ENCODE measurements at places on chromosomes 4 and X.

- DNase-seq: no peak
Measured at GRCh38 chr4:1255699-1256098, 6.8 kb upstream of the CTBP1 start.

DNA sequence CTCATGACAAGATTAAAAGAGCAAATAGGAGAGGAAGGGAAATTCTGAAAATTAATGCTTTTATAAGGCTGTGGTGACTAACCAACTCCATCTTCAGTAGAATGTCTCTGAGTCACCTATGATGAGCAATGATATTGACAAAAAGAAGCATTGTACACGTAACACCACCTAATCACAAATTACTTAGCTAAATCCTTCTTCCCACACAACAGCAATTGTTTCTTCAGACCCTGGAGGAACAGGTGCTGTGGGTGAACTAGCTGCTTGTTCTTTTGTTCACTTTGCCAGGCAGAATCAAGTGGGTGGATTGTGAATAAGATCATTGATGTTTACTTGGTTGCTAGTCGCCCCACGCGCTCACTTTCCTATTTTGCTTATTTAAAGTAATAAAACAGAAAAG, 315.5 kb downstream of the CAMK2D start:
- no peak for DNase-seq

DNA sequence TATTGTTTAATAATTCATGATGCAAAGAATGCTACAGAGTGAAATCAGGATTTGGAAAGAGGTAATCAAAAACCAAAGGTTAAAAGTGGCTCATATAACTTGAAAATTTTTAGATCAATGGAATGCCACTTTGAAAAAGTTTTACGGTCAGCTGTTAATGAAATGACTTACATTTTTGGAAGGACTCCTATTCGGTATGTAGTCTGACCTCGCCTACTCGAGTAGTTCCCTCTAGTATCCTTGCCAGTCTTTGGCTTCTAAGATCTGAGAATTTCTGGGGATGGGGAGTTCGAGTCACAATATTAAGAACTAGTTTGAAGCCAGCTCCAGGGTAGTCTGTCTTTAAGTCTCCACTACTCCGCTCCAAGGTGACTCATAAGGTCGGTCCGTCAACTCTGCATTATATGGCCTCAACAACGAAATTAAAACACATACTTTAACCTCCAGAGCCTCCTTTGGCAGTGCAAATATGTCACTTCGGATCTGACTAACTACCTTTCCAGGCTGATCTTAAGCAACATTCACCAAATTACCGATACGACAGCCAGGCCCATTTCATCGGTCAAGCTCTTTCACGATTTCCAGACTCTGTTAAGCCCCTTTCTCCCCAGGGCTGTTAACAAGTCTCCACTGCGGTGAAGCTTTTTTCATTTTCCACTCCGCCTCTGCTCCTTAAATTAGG, 733 bp upstream of the NAA15 start:
- no peak for DNase-seq

GRCh38 chrX:108072746-108073145, 18.6 kb downstream of the PSMD10 start:
- no peak for DNase-seq

DNA sequence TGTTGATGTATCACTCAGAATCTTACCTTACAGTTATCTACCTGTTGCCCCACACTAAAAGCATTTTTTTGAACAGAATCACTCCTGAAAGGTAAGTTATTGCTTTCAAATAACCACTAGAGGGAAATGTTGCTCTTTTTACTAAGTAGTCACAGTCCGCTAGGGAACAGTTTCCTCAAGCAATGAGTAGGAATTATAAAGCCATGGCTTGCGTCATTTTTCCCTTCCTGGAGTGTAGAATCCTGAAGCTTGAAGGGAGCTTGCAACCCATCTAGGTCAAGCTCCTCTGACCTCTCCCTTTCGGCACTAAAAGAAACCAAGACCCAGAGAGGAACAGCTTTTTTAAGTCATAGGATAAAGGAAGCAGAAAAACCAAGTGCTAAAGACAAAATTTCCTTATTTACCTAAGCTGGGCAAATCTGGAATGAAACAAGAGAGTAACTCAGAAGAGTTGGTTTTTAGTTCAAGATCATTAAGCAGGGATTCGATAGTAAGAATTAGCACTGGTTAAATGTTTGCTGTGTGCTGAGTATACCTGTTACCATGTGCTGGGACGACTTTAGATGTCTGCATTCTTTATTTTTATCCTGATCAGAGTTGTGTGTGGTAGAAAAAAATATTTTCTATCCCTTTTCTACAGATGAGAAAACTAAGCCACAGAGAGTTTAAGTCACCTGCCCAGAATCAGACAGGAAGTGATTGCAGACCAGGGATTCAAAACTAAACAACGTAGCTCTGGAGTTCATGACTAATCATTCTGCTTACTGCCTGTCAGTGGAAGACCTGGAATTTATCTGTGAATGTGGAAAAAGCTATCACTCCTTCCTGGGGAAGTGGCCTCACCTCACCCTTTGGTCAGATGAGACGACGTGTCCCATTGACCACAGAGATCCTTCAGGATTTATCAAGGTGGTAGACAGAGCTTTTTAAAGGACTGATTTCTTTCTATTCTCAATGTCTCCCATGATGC, 631.5 kb downstream of the RAB28 start:
- peak; percentile 28 for DNase-seq
